ENCODE measurements at places on chromosomes 12 and 14. TPM values are rescaled to one million over a fixed set of nuclear protein-coding genes. Genes with fewer than 3 reads are reported as not detected.

- no peak for DNase-seq
Observed at GRCh38 chr12:105083551-105084105, 630 bp downstream of the ALDH1L2 start.

The B4GALNT3 gene
- 65.3 TPM for total RNA-seq

The POTEG gene
- total RNA-seq, result not detected

The BCL2L14 gene
- not detected for total RNA-seq

Data from cardiac septum (tissue), 1 donor.